ENCODE measurements at places on chromosomes 13 and 19.

GRCh38 chr19:14102102-14102696 lies 11.6 kb upstream of the SAMD1 start:
- DNase-seq = no peak

GRCh38 chr19:41570639-41571112 lies 5.3 kb upstream of the CEACAM21 start:
- DNase-seq = peak; percentile 16

- no peak for DNase-seq
Measured at GRCh38 chr13:76790526-76790925, 95.7 kb downstream of the KCTD12 start.

- peak; percentile 98 for DNase-seq
Measured at GRCh38 chr19:42113641-42114348, 18.5 kb downstream of the POU2F2 start.

GRCh38 chr19:47002106-47002766 lies 17.4 kb upstream of the NPAS1 start:
- no peak for DNase-seq

DNA sequence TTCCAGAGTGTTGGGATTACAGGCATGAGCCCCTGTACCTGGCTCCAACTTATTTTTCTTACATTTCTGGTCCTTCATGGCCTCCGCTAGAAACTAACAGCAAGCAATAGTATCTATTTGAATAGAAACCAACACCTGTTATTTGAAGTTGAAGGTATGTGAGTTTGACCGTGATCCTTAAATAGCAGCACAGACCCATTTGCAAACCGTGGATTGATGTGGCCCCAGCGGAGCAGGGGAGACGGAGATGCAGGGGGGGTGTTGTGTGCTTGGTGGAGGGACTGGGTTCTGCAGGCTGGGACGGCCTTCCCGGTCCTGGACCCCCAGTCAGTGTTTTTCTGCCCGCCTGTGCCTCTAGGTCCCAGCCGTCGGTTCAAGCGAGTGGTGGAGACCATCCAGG lies 16.9 kb downstream of the TMEM150B start:
- DNase-seq = no peak

GRCh38 chr13:62551588-62551987 lies 1135.9 kb upstream of the PCDH20 start:
- DNase-seq = no peak

- DNase-seq = peak; percentile 2
Measured at GRCh38 chr19:16249826-16250404, 52.2 kb downstream of the AP1M1 start.

GRCh38 chr19:46056536-46056935 lies 15.7 kb upstream of the IGFL4 start:
- no peak for DNase-seq

DNA sequence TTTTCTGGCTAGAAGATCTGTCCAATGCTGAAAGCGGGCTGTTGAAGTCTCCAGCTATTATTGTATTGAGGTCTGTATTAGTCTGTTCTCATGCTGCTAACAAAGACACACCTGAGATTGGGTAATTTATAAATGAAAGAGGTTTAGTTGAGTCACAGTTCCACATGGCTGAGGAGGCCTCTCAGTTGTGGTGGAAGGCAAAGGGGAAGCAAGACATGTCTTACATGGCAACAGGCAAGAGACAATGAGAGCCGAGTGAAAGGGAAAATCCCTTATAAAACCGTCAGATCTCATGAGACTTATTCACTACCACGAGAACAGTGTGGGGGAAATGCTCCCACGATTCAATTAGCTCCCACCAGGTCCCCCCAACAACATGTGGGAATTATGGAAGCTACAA lies 980.4 kb downstream of the SLITRK5 start:
- DNase-seq = no peak

DNA sequence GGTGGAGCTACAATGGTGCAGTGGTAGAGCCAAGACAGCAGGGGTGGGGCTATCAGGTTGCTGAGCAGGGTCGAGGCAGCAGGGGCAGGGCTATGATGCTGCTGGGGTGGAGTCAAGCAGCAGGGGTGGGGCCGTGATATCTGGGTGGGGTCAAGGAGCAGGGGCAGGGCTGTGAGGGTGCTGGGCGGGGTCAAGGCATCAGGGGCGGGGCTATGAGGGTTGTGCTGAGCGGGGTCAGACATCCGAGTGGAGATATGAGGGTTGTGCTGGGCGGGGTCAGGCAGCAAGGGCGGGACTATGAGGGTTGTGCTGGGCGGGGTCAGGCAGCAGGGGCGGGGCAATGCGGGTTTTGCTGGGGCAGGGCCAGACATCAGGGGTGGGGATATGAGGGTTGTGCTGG lies 14.7 kb downstream of the HCN2 start:
- no peak for DNase-seq

DNA sequence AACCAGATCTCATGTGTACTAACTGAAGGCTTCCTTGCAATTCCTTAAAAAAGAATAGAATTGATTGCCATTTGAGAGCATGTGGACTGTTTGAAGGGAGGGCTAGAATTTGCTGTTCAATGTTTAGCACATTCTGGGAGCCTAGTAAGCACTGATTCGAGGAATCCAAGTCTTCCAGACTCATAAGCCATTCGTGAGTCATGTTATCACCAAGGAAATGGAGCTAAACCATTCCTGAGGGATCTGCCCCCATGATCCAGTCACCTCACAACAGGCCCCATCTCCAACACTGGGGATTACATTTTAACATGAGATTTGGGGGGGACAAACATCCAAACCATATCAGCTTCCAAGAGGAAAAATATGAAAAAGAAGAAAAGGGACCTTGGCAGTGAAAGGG lies 276.4 kb downstream of the KCNRG start:
- no peak for DNase-seq

DNA sequence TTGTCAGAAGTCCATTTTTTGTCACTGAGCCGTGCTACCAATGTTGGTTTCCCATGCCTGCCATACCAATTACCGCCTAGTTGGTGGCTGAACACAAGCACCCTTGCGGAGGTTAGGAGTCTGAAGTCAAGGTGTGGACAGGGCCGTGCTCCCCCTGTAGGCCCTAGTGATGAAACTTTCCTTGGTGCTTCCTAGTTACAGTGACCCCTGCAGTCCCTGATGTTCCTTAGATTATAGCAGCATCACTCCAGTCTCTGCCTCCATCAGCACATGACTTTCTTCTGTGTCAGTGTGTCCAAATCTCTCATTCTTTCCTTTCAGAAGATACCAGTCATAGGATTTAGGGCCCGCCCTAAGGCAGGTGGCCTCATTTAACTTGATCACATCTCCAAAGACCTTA lies 99.0 kb downstream of the MYO16 start:
- DNase-seq = no peak

DNA sequence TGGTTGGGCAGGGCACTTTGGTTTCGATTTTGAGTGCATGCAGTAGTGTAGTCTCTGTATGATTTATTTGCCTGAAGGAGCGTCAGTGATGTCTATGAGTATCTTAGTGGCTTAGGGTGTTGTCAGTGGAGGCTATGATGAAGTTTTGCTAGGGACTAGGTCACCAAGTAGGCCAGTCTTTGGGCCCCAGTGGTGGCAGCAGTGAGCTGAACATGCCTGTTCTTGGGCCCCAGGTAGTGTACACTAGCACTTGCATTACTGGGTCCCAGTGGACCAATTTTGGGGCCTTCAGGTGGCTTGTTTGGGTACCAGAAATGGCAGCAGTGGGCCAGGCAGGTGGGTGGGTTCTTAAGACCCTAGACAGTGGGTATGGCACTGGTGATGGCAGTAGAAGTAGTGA lies 598.7 kb upstream of the SPRY2 start:
- DNase-seq = no peak

DNA sequence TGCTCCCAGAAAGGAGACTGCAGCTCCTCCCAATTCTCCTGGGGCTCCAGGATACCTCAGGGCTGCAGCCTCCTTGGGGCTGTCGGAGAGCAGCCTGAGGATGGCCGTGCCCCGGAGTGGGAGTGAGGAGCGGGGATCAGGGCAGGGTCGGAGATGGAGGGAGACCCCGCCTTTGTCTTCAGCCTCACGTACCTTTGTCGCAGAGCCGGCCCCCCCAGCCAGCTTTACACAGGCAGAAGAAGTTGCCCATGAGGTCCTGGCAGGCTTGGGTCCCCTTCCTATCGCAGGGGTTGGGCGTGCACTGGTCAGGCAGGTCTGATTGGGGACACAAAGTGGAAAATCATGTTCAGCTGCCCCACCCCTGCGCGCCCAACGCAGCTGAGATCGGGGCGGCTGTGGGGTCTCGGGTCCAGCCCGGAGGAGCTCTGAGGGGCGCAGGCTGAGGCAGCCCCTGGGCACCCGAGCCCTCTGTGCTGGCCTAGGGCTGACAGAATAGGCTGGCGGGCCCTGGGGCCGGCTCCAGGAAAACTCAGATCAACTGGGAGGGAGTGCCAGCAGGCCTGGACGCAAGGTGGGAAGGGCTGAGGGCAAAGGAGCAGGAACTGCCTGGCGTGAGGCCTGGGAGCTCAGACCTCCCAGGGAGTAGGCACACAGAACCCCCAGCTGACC lies 24.2 kb downstream of the GAS6 start:
- DNase-seq = no peak

- DNase-seq = no peak
Measured at GRCh38 chr13:40155201-40155600, 499.7 kb downstream of the COG6 start.

GRCh38 chr19:953445-954271 lies 27.8 kb downstream of the ARID3A start:
- DNase-seq = no peak

GRCh38 chr19:8585894-8586750 lies 8.9 kb upstream of the MYO1F start:
- DNase-seq = no peak

GRCh38 chr13:20161275-20161950 lies 561 bp upstream of the GJA3 start:
- DNase-seq = no peak

- peak; percentile 8 for DNase-seq
Measured at GRCh38 chr13:40624383-40624782, 42.1 kb downstream of the FOXO1 start.

DNA sequence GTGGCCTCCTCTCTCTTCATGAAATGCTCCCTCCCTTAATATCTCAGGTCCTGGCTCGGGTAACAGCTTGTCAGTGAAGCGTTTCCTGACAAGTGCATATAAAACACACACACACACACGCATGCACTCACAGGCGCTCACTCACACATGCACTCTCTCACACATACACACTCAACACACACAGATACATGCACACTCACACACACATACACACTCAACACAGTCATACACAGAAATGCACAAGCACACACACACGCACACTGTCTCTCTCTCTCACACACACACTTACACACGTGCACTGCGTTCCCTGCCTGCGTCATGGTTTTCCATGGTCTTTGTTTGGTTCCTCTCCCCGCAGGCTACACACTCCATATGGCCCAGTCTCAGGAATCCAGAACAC lies 344.1 kb downstream of the UQCRFS1 start:
- DNase-seq = no peak

GRCh38 chr13:73429701-73430100 lies 370.9 kb downstream of the KLF5 start:
- DNase-seq = no peak

- no peak for DNase-seq
Measured at GRCh38 chr13:112330066-112330465, 46.1 kb upstream of the SPACA7 start.

GRCh38 chr13:21638319-21639282 lies 32.3 kb upstream of the FGF9 start:
- DNase-seq = no peak

DNA sequence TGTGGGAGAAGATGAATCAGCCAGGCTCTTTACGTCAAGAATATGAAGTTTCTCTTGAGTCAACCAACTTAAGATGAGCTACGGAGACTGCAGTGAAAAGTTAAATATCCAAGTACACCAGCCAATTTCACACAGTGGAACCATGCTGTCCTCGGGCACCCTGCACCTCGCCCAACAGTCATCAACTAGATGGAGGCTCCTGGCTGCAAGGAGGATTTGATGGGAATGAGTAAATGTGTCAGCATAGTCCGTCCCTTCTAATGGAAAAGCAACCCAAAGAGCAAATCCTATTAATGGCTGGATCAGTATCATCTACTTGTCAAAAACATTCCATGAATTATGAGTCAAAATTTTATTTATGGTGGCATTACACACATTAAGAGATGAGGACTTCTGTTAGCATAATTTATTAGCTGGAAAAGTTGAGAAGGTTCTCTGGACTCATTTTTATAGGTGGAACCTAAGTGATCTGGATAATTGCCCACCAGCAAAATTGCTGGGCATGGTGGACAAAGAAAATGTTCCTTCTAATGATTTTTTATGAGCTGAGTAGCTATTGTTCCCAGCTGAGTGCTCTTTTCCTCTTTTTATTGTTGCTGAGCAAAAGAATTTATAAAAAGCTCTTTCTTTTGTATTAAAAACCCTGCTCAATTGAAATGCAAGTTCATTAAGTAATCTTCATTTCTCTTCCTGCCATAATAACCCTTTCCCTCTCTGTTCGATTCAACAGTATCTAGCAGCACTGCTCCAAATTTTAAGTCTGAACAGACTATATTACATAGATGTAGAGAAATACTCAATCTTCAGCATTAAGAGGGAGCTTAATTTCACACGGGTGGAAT lies 88.4 kb downstream of the DNAJC15 start:
- no peak for DNase-seq

DNA sequence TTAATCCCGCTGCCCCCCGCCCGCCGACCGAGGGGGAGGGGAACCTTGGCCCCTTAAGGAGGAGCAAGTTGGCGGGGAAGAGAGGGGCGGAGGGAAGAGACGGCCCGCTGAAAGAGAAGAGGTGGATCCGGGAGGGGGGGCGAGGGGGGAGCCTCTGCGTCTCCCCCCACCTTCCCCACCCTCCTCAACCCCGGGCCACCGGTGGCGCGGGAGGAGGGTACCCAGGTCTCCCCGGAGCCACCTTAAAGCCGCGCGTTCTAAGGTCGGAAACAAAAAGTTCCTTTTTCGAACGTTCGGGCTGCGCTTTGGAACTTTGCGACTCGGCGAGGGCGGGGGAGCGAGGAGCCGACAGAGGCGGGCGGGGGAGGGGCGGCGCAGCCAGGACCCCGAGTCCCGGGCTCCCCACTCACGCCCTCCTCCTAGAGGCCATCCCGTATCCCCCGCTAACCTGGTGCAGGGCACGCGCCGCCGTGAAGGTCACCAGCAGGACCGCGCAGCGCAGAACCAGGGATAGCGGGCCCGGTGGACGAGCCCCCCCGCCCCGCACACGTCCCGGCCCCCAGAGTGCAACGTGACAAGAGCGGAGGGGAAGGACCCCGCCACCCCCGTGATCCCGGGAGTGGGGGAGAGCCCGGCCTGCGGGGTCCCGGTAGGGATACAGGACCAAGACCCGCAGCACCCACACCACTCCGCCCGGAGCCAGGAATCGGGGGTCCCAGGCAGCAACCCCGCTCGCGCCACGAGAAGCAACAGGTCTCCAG lies 659 bp downstream of the ERF start:
- no peak for DNase-seq

- DNase-seq = peak; percentile 70
Measured at GRCh38 chr13:109156181-109156935, 526.9 kb downstream of the MYO16 start.

- no peak for DNase-seq
Measured at GRCh38 chr13:113947311-113948033, 26.4 kb downstream of the C13orf46 start.

- DNase-seq = no peak
Measured at GRCh38 chr13:98487522-98487921, 89.4 kb downstream of the STK24 start.

All from HS-5 (cell line).